ENCODE measurements at places on chromosomes 11 and 22. TPM values are rescaled to one million over a fixed set of nuclear protein-coding genes. Genes with fewer than 3 reads are reported as not detected.

Gene SLC22A6
- total RNA-seq = not detected

Gene APOBEC3H
- not detected for total RNA-seq

Gene APOA5
- total RNA-seq = not detected

Gene NNMT
- total RNA-seq = 308 TPM

Gene EXPH5
- 14.0 TPM for total RNA-seq

Gene MIAT
- under 0.01 TPM for total RNA-seq

Gene ASCL2
- not detected for total RNA-seq

Gene POU2F3
- total RNA-seq = 1.3 TPM

Gene GRM5
- not detected for total RNA-seq

Gene L3MBTL2
- total RNA-seq = 3.2 TPM

All from stomach (tissue), 19 donors.